ENCODE measurements at places on chromosomes 5 and 9.

- no peak for DNase-seq
Measured at GRCh38 chr5:145938776-145939539, 2.6 kb downstream of the SH3RF2 start.

- DNase-seq = no peak
Measured at GRCh38 chr5:15516486-15516885, 16.5 kb downstream of the FBXL7 start.

GRCh38 chr5:116462500-116462899 is 112.1 kb downstream of the SEMA6A start:
- DNase-seq = no peak

- DNase-seq = no peak
Measured at GRCh38 chr9:33229359-33230114, 10.4 kb upstream of the SPINK4 start.

DNA sequence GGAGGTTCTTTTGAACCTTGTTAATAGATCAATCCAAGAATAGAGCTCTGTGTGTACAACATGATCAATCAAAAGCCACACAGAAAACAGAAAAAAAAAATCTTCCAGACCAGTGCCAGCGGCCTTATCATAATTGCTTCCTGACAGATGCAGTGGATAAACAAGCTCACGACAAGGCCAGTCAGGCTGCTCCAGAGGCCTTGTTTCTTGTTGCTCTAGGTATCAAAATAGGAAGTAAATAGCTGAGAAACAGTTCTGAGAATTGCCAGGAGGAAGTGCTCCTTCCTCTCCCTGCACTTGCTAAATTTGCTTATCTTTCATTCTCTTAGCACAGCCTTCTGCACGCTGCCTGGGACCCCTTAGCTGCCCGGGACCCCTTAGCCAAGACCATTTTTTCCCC is 199.0 kb upstream of the TARS1 start:
- DNase-seq = no peak

DNA sequence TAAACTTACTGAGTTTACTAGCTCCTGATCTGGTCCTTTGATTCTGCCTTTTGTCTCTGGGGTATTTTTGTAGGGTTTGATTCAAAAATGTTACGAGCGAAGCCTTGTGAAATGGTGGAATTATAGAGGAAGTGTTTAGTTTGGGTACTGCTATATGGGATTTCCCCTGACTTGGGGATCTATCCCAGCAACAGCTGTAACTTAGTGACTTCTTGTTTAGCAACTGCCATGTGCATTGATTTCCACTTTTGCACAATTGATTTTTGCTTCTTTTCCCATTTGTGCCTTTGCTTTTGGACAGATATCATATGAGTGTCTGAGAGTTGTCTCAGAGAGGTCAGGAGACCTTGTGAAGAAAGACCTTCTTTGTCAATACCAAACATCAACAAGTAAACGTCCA is 248.5 kb upstream of the DAP start:
- no peak for DNase-seq

- no peak for DNase-seq
Measured at GRCh38 chr5:115389034-115389798, 92.8 kb upstream of the CCDC112 start.

- no peak for DNase-seq
Measured at GRCh38 chr9:78383130-78383529, 86.2 kb downstream of the PSAT1 start.

GRCh38 chr5:146342882-146343865 is 4.5 kb downstream of the POU4F3 start:
- no peak for DNase-seq

DNA sequence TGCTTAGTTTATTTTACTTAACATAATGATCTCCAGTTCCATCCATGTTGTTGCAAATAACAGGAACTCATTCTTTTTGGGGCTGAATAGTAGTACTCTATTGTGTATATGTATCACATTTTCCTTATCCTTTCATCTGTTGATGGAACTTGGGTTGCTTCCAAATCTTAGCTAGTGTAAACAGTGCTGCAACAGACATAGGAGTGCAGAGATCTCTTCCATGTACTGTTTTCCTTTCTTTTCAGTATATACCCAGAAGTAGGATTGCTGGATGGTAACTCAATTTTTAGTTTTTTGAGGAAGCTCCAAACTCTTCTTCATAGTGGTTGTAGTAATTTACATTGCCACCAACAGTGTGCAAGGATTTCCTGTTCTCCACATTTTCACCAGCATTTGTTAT is 138.8 kb upstream of the POC5 start:
- no peak for DNase-seq

GRCh38 chr5:173851595-173852243 is 36.4 kb upstream of the CPEB4 start:
- no peak for DNase-seq

- no peak for DNase-seq
Measured at GRCh38 chr5:163635631-163636030, 130.2 kb downstream of the MAT2B start.

DNA sequence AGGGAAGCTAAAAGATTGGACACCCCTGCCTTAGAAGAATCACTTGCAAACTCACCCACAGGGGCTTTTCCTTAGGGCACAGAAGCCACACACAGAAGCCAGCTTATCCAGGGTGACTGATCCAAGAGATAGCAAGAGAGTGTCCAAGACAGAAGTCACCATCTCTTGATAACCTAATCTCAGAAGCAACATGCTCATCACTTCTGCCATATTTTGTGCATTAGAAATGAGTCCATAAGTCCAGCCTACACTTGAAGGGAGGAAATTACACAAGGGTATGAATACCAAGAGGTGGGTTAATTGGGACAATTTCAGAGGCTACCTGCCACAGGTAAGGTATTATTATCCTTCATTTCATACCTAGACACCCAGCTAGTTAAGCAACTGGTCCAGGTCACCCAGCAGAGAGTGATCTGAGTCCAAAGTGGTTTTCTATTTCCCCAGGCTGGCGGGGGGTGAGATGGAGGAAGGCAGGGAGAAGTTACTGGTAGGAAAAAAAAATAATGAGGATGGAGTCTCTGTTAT is 3.7 kb upstream of the ERGIC1 start:
- DNase-seq = no peak

Data from stimulated activated CD8-positive, alpha-beta memory T cell treated with anti-CD3 and anti-CD28 coated beads, Interleukin-7, amount 100 ng/mL, for 4 hours (primary cell).